GM19239 (cell line): ENCODE measurements at places on chromosomes 11 and 22.

- DNase-seq = no peak
Observed at GRCh38 chr11:86035164-86035563, 33.7 kb downstream of the PICALM start.

DNA sequence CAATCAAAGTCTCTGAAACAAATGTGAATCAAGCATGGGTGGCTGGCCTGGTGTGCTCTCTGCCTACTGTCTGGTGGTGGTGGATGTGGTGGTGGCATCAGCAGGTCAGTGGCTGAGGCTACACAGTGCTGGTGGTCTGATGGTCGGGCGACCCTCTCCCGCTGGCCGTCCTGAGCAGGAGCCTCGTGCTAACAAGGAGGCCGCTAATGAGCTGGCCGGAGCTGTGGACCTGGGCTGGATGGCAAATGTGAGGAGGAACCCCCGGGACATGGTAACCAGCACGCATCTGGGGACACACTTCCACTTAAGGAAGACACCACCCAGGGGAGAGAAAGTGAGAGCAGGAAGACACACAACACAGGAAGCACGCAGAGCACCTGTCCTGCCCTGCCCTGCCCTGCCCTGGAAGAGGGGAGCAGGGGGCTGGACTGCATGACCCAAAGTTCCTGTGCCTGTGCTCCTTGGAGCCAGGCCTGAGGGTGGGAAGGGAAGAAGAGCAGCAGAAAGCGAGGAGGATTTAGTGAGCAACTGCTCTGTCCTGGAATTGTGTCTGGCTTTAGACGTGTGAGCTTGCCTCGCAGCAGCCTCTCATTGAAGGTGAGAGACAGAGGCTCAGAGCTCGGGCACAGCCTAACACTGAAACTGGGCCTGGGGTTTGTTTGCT is 23.7 kb downstream of the SLC37A2 start:
- no peak for DNase-seq

DNA sequence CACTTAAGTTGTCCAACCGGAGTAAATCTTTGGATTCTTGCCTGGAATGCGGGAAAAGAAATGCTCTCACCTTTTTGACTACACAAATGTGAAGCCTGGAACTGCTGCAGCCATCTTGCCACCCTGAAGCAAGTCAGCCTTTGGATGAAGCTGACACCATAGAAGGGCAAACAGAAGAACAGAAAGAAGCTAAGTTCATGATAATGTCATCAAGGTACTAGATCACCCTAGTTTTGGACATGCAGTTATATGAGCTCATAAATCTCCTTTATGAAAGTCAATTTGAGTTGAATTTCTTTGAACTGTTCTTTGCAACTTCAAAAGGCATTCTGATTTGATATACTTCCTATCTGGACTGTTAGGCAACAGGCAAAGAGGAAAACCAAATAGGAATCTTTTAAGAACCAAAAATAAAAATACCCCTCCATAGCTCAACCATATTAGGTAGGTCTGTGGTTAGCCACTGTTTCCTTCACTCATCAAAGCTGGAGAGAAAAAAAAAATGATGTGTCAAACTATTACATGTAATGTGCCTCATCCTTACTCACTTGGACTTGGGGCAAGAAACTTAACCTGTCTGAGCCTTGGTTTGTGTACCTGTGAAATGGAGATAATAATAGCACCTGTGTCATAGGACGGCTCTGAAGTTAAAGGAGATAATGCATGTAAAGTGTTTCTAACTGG is 91.9 kb downstream of the WT1 start:
- DNase-seq = no peak

GRCh38 chr11:91717169-91717568 is 507.4 kb upstream of the FAT3 start:
- no peak for DNase-seq

DNA sequence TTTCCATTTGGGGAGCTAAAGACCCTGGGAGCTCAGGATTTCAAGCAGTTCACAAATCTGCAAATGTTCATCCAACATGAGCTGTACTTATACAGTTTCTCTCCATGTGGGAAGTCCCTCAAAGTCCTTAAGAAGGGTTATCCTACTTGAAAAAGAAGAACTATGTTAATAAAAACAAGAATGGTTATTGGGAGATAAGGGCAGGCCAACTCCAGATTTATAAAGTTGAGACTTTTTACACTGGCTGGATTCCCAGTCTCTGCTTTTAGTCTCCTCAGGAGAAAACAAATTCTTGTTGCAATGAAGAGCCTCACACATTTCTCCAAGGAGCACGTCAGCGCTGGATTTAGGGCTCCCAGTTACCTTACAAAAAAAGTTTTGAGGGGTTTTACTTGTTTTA is 34.2 kb upstream of the CTTN start:
- no peak for DNase-seq

GRCh38 chr22:50684501-50684900 is 11.9 kb downstream of the SHANK3 start:
- DNase-seq = no peak

- DNase-seq = no peak
Observed at GRCh38 chr22:23673826-23674690, 16.8 kb upstream of the RGL4 start.

DNA sequence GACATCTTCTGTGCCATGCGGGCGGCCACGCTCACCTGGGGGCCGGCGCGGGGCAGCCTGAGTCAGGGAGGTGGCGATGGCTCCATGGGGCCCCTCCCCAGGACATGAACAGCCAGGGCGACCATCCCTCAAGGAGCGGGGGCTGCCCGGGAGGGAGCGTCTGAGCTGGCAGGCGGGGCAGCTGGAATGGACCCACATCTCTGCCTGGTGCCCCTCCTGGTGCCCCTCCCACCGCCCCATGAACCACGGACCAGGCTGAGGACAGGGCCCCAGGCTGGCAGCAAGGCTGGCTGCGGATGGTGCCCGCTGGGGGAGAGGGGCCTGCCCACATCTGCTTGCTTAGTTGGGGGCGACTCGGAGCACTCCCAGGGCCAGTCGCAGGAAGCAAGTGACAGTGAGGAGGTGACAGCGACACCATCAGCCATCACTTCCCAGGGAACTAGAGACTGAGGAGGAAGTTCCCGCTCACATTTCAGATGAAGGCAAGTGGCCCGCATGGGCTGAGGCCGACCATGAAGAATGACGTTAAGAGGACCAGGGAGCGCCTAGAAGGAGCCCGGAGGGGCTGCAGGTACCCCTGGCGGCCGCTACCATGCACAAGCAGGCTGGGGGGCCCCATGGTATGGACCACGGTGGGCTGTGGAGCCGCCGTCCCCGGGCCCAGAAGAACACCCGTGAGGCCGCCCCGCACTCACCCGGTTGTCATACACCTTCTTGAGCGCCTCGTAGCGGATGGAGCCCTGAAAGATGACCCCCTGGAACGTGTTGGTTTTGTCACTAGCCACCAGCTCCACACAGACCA is 37.3 kb downstream of the KIAA0930 start:
- no peak for DNase-seq

DNA sequence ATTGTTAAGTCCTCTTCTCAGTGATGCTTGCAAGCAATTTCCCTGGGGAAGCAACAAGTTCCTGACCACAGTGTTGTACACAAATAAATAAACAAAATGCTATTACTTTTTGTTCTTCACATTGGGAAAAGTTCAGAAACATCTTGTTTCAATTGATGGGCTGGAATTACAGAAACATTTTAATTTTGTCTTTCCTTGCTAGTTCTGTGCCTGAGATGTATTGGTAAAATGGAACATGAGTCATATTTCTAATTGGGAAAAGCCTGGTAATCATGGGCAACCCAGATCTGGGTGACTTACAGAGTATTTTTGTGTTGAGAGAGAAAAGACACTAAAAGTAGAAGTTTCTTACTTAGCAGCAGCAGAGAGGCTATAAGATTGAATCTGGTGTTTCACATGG is 576 bp upstream of the BLID start:
- DNase-seq = no peak

GRCh38 chr22:49961601-49962011 is 1.0 kb downstream of the PIM3 start:
- no peak for DNase-seq

DNA sequence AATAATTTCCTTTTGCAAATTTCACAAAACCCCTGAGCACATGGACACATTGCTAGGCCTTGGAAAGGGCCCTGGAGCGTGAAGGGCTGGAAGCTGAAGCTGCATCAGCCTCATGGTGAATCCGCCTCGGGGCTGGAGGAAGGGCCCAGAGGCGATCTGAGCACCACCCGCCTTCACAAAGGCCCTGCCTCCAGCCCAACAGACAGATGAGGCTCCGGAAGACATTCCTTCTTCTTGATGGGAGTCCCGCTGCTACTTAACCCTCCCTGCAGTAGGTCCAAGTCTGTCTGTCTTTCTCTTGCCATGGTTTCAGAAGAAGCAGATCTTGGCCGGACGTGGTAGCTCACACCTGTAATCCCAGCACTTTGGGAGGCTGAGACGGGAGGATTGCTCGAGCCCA is 16.5 kb downstream of the ARRB1 start:
- no peak for DNase-seq

GRCh38 chr11:111344032-111344431 is 35.0 kb downstream of the POU2AF1 start:
- DNase-seq = no peak

GRCh38 chr11:116911976-116912734 is 74.7 kb upstream of the APOA1 start:
- DNase-seq = no peak

DNA sequence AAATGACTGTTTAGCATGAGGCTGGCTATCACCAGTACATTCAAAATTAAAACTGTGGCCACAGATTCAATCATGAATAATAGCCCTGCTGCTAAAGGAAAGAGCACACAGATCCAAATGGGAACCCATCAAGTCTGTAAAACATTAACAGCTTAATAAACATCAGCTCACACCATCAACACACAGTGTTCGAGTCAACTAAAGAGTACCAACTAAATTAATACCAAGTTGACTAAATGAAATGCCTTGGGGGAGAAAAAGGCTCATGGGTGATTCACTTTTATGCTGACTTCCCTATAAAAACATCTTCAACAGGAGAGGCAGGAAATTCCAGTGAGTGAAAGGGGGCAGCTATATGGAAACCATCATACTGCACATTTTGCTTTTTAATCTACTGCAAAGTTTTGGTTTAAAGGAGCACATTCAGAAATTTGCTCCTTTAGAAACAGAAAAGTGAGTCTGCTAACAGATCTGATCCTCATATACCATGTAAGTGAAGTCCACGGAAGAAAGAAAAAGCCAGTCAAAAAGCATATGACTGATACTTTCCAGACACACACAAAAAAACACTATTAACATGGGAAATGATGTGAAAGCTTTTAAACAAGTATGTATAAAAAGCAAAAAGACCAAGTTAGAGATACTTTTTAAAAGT is 16.3 kb downstream of the LGR4 start:
- DNase-seq = no peak

GRCh38 chr11:3155691-3156258 is 9.3 kb downstream of the OSBPL5 start:
- no peak for DNase-seq

DNA sequence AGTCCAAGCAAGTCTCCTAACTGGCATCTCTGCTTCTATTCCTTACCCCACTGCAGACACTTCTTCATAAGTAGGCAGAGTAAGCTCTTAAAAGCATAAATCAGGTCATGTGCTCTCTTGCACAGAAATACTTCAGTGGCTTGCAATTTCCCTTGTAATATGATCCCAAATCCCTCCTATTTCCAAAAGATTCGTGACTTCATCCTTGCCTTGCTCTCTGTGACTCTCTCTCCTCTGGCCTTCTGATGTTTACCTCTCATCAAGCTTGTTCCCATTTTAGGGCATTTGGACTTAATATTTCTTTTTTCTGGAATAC is 37.4 kb upstream of the NCR3LG1 start:
- DNase-seq = no peak

- no peak for DNase-seq
Observed at GRCh38 chr11:73389134-73389525, 12.9 kb downstream of the RELT start.

DNA sequence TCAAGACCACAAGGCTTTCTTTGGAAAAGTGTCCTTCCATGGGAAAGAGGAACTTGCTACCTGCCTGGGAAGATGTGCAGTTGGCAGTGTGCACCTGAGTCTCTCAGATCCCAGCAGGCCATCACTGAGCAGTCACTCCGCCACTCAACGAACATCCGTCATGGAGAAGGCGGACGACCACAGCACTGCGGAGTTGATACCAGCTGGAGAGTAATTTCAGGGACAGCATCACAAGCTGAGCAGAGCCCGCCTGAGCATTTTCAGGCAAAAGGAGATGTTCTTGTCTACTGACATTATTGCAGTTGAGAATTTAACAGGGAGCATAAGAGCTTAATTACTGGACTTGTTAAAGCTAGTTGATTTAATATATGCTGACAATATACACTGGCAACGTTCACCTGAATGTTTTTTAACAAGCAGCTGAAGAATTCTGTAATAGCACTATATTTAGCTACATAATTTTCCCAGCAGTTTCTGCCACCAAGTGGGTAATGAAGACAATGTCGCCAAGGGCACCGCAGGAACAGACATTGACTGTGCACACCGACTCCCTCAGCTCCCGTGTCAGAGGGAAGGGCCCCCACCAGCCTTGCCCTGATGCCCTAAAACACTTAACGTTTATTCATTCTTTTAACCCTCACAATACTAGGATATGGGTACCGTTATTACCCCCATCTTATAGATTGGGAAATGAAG is 52.4 kb upstream of the ARFGAP3 start:
- DNase-seq = no peak

DNA sequence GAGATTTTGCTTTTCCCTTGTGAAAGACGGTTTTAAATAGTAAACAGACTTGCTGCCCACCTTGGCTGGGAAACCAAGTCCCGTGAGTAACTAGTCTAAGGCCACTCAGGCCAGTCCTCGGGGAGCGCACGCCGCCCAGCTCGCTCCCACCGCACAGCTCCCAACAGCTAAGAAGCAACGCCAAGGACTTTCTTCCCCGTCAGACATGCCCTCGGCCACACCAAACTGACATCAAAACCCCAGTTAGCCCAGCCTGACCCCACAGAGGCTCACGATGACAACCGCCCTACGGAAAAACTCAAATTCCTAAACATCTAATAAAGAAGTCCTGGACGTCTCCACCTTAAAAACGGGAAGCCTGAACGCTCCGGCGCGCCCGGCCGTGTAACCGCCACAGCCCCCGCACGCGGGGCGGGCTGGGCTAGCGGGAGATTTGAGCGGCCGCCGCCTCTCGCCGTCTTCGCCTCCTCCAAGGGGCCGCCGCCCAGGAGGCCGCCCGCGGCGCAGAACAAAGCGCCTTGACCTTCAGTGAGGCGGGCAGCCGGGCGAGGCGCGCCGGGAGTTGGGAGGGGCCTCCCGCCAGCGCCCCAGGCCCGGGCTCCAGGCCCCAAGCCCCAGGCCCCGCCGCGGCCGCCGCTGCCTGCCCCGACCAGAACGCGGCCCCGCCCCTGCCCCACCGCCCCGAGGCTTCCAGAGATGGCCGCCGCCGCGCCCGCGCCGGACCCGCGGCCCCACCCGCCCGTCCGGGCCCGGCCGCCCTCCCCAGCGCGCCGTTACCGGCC is 486 bp downstream of the NAP1L4 start:
- DNase-seq = no peak
